Forelimb muscle (tissue), 1 donor: ENCODE measurements at places on chromosomes 3 and 15.

DNA sequence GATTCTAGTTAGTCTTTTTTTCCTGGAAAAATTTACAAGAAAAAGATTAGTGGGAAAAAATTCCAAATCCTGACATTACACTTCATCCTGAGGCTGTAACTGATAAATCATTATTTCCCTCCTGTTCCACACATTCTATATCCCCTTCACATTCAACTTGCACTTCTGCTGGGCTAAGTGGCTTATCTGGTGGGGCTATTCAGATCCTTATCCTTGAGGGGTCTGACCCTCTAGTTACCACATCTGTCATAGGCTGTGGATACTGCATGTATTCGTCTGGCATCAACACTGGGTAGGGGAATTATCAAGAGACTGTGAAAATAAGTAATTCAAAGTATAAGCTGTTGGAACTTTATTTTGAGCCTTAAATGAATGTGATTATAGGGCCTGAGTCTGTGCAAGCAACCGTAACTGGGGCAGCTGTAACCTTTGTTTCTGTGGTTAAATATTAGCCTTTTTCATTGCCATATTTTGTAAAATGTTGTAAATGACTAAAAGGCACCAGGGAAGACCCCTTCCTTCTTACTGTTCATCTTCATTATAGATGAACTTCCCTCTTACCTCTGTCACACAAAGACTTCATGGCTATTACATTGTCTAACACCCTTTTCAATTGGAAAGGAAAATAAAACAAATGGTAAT lies 28.0 kb upstream of the TEX9 start:
- DNase-seq: no peak

GRCh38 chr3:148694116-148694515 lies 3.6 kb upstream of the AGTR1 start:
- no peak for DNase-seq

DNA sequence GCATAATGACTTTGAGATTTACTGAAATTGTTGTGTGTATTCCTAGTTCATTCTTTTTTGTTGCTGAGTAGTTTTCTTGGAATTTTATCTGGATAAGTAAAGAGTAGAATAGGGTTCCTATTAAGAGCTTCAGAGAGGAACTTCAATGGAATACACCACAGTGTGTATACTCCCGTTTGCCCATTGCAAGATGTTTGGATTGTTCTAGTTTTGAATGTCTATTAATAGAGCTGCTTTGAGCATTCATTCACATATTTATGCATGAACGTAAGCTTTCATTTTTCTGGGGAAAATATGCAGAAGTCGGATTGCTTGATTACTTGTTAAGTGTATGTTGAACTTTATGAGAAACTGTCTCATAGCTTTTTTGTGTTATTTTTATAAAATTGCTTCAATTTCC lies 580.5 kb downstream of the OTOL1 start:
- no peak for DNase-seq

- no peak for DNase-seq
Measured at GRCh38 chr3:4507024-4507596, 14.0 kb downstream of the ITPR1 start.

GRCh38 chr15:80576519-80577090 lies 118.5 kb upstream of the ABHD17C start:
- no peak for DNase-seq

- DNase-seq: no peak
Measured at GRCh38 chr3:67635806-67636205, 18.6 kb downstream of the SUCLG2 start.

DNA sequence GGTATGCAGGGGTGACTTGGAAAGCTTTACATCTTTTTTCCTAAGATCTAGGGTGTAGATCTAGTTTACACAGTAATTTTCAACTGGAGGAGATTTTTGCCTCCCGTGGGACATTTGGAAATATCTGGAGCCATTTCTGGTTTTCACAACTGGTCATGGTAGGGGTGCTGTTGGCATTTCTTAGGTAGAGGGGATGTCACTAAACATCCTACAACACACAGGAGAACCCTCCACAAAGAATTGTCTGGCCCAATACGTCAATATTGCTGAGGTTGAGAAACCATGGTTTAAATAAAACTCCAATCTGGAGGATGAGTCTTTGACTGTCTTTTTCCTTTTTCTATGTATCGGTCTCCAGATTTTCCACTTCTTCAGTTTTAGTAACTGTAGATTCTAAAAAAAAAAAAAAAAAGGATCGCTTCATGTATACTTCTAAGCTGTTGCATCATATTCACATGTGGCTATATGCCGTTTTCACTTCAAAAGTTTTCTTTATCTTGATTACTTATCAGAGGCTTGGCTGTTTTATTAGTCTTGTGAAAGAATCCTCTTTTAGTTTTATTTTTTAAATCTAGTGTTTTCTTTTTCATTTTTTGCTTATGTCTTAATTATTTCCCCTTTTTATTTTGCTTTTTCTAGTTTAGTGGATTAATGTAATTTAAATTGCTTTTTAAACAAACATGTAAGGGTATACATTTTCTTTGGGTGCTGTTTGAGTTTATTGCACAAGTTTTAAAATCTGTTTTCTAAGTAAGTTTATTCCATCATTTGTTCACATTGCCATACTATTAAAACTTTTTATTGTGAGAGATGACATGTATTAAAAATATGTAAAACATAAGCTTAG lies 21.2 kb downstream of the UBE2Q2 start:
- DNase-seq: no peak

GRCh38 chr3:146342989-146343388 lies 92.1 kb upstream of the PLSCR4 start:
- peak; percentile 44 for DNase-seq

- no peak for DNase-seq
Measured at GRCh38 chr15:26073430-26074333, 210.6 kb upstream of the ATP10A start.

DNA sequence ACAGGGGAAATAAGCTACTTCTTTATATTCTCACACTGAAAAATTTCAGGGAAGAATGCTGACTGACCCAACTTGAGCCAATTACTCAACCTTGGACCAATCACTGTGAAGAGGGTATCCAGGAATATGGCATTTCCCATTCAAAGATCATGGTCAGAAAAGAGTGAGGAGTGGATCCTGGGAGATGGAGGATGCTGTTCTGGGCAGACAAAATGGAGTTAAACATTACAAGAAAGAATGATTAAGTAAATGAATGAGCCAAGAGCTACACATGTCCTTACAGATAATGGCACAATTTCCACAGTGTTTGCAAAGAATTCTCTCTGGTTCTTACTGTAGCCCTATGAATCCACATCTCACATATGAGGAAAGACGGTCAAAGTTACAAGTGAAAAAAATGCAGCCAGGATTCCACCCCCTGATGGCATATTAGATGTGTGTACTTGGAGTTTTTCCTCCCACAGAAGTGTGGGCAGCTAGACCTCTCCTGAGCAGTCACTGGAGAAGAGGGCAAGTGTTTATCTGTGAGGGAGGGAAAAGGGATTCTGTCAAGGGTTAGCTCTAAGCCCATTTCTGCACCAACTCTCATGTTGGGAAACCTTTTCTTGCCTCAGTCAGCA lies 33.8 kb downstream of the AMOTL2 start:
- no peak for DNase-seq

- no peak for DNase-seq
Measured at GRCh38 chr3:50876947-50877346, 202.2 kb downstream of the DOCK3 start.

DNA sequence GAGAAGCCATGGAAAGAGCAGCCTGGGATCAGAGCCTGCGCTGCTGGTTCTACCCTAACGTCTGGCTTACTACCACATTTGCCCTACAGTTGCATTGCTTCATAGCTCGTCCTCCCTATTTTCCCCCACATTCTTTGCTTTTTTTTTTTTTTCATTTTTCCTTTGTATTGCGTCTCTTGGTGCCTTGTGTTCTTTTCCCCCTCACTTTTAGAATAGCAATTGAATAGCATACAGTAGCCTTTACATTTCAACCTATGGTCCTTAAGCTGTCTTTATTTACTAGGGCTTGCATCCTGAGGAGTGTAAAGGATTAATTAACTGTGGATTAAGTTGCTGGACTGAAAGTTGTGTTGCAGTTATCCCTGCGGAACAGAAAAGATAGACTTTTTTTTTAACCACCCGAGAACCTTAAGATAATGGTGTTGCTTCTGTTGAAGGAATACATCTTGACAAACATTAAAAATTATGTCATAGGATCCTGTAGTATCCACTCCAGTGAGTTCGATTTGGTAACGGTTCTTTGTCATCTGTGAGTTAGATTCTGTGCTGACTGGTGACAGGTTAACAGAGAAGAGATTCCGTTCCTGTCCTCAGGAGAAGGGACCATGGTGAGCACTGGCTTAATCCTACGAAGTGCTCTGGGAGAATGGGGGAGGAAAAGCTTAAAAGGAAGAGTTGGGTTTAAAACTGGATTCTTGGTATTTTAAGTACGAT lies 417.4 kb upstream of the NAALADL2 start:
- no peak for DNase-seq

DNA sequence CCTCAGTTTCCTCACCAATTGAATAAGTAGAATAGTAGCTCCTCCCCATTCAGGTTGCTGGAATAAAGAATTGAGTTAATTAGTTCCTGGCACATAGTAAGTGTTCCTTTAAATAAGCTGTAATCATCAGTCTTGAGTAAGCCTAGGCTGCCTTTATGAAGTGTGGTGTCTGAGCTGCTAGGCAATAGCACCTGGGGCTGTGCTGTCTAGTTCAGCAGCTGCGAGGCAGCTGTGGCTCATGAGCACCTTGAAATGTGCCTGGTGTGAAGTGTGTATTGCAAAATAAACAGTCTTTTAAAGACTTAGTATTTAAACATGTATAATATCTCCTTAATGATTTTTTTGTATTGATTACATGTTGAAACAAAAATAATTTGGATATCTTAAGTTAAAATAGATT lies 77.6 kb downstream of the TOP2B start:
- no peak for DNase-seq

GRCh38 chr3:147575391-147575790 lies 166.2 kb downstream of the ZIC1 start:
- no peak for DNase-seq

DNA sequence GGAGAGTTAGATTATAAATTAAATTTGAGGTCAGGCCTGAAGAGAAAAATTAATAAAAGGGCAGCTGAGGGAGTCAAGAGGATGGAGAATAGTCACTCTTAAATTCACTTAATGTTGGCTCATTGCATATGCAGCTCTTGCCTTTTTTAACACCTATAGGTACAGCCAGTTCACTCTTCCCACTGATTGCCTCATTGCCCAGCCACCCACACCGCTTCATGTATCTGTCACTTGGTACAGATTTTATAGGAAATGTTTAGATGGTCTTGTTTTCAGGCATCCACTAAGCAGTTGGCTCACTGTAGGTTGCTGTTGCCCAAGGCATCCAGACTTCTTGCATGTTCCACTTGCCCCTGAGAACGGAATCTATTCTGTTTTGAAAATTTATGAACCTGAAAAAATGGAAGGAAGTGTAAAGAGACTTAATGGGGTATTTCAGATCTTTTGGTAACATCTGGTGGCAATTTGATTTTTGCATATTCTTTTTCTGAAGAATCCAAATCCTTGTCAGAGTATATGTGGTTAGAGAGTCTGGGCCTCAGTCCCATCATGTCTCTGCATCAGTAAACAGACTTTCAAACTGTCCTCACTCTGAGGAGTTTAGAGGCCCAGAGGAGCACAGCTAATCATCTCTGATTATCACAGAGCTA lies 151.9 kb downstream of the RBPMS2 start:
- DNase-seq: no peak

- no peak for DNase-seq
Measured at GRCh38 chr3:127233371-127233770, 40.4 kb downstream of the PRR23E start.

- DNase-seq: peak; percentile 36
Measured at GRCh38 chr3:153026026-153026425, 136.0 kb upstream of the RAP2B start.

- no peak for DNase-seq
Measured at GRCh38 chr3:40914475-40914874, 284.8 kb upstream of the CTNNB1 start.

DNA sequence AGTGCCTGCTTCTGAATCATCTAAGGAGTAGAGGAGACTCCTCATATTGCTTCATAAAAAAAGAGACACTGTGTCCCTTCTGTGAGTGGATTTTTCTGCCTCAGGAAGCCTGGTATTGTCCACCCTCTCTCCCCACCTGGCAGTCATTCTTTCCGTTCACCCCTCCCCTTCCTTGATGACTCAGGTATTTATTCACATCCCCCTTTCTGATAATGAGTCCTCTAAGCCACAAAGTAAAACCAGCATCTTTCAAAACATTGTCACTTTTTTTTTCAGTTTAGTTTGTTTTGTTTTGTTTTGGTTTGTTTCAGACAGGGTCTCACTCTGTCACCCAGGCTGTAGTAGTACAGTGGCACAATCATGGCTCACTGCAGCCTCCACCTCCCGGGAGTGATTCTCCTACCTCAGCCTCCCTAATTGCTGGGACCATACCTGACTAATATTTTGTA lies 65.2 kb upstream of the UBE2E1 start:
- DNase-seq: no peak

DNA sequence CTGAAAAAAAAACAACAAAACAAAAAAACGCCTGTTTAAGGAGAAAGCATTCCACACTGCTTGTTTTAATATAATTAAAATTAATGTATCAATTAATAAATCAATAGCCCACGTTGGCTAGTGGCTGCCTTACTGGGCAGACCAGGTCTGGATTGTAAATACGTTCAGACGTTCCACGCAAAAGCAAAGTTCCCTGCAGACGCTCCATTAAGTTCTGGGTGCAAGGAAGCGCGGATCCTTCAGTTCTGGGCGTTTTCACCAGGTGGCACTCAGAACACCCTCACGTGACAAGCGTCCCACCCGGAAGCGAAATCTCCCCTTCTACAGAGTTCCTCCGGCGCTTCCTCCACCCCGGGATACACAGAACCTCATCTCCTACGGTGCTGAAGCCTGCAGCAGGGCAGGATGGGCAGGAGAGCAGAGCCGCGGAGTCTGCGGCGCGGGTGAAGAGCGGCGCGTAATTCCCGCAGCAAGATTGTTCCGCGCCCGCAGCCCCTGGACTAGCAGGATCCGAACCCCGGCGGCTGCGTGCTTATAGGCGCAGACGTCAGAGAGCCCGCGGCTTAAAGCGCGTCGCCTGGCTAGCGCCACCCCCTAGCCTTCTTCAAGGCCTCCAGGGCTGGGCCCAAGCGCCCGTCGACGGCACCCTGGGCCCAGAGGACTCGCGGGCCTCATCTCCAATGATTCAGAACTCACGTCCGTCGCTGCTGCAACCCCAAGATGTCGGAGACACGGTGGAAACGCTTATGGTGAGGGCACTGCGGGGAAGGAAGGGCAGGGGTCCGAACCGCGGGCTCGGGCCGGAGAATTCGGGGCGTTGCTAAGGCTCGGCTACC lies at the start of gene SLC25A38:
TSS of gene SLC25A38 (plus strand) at position 326 of the 836 bp plus-strand sequence. CDS start at position 681, 355 bp downstream.
- DNase-seq: peak; percentile 50

GRCh38 chr3:129333891-129334290 lies 55.2 kb downstream of the HMCES start:
- DNase-seq: no peak

- DNase-seq: no peak
Measured at GRCh38 chr15:84656972-84657371, 1.0 kb downstream of the NMB start.

GRCh38 chr3:10867384-10867783 lies 51.4 kb downstream of the SLC6A11 start:
- no peak for DNase-seq
